Neural cell (in vitro differentiated cells): ENCODE measurements at places on chromosomes 7 and 10. TPM values are rescaled to one million over a fixed set of nuclear protein-coding genes. Genes with fewer than 3 reads are reported as not detected.

TRIM74 gene
- 1.7 and 2.1 TPM in 2 replicates for polyA plus RNA-seq

AGAP3 gene
- polyA plus RNA-seq, result 92.9 and 117 TPM in 2 replicates

LIPF gene
- polyA plus RNA-seq, result not detected in 2 replicates

PTPRN2 gene
- 31.0 and 45.5 TPM in 2 replicates for polyA plus RNA-seq

GPRIN2 gene
- 7.1 and 10.5 TPM in 2 replicates for polyA plus RNA-seq

SCIN gene
- 0.53 TPM in 1 of 2 replicates, not detected in the other for polyA plus RNA-seq

ZP3 gene
- polyA plus RNA-seq, result not detected in 2 replicates

TSPAN15 gene
- 1.2 and 3.2 TPM in 2 replicates for polyA plus RNA-seq

PHYHIPL gene
- polyA plus RNA-seq, result 33.9 and 49.5 TPM in 2 replicates

CYP51A1 gene
- polyA plus RNA-seq, result 118 and 137 TPM in 2 replicates

AUTS2 gene
- 97.3 and 124 TPM in 2 replicates for polyA plus RNA-seq

THSD7A gene
- polyA plus RNA-seq, result 18.1 and 18.5 TPM in 2 replicates

FBXL13 gene
- polyA plus RNA-seq, result 0.57 and 1.7 TPM in 2 replicates

MALSU1 gene
- polyA plus RNA-seq, result 77.8 and 83.0 TPM in 2 replicates

CUBN gene
- polyA plus RNA-seq, result 7.1 and 8.7 TPM in 2 replicates

CYP2W1 gene
- polyA plus RNA-seq, result not detected in 2 replicates
